BJ (cell line): ENCODE measurements at places on chromosomes 16 and 17.

GRCh38 chr17:4711661-4712181, 1.3 kb downstream of the ARRB2 start:
- DNase-seq: no peak

GRCh38 chr16:58511933-58512815, 3.1 kb upstream of the SETD6 start:
- no peak for DNase-seq

GRCh38 chr16:30032083-30032819, 1.2 kb upstream of the TLCD3B start:
- DNase-seq: no peak

GRCh38 chr17:78355045-78355641, 4.7 kb downstream of the SOCS3 start:
- DNase-seq: no peak

GRCh38 chr17:55710829-55711496, 11.7 kb downstream of the TMEM100 start:
- DNase-seq: no peak

DNA sequence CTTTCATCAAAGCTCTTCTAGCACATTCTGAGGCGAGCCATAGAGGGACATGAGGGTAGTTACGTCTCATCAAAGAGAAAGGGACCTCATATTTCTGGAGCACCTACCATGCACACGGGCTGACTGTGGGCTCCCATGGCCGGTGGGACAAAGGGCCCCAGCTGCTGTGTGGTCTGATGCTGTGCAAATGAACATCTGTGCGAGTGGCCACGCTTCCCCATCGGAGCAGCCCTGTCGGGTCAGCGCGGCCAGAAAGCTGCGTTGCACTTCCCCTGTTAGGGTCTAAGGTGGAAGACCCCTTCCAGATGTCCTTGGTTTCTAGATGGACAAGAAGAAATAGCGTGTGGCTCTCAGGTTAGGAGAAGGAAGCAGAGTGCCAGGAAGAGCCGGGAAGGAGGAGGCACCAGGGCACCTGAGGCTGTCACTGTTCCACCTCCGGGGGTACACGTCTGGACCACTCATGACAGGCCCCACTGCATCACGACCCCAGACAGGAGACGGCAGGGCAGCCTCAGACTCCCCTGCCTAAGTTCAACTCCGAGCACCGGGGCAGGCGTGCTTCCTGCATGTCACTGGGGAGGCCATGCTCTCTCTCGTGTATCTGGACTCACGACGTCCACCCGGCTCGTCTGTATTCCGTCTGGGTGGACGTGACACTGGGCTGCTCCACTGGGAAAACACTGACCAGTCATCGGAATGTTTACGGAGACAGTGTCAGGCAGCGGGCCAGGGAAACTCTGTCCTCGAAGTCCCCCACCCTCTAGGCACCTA, 8.5 kb upstream of the BAIAP2 start:
- DNase-seq: no peak

DNA sequence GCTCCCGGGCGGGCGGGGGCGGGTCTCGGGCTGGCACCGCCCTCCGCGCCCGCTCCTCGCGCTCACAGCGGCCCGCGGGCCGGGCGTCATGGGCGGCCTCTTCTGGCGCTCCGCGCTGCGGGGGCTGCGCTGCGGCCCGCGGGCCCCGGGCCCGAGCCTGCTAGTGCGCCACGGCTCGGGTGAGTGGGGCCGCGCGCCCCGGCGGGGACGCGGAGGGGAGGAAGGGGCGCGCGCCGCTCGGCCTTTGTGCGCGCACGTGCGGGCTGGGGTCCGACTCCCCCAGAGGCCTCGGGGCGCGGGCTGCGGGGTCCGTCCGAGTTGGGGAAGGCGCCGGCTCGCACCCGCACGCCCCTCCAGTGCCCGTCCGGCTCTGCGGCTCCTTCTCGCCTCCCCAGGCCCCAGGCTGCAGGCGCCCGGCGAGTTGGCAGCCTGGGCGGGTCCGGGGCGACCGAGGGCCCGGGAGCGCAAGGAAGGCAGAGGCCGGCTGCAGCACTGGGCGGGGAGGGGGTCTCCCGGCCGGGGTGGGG, at the start of gene NME4:
Gene NME4 (plus strand): TSS at position 65 of the 527 bp plus-strand sequence. CDS start 24 bp downstream, at position 89.
- DNase-seq: no peak

DNA sequence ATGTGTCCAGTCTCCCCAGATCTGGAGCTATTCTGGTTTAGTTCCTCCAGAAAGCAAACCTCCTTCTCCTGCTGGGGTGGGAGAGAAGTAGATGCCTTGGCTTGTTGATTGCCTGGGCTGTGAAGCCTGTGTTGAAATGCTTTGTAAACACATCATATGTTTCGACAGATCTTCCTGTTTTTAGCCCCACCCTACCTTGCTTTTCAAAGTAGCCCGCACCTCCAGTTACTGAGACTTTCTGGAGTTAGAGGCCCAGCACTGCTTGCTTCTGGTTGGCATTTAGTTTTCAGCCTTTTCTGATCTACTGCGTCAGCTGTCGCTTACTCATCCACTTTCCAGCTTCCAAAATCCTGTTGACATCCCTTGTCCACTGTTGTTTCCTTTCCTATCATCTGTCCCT, 17.9 kb upstream of the NDEL1 start:
- no peak for DNase-seq

- DNase-seq: no peak
These were observed 73.4 kb upstream of the GNG13 start for GRCh38 chr16:873889-874288.

DNA sequence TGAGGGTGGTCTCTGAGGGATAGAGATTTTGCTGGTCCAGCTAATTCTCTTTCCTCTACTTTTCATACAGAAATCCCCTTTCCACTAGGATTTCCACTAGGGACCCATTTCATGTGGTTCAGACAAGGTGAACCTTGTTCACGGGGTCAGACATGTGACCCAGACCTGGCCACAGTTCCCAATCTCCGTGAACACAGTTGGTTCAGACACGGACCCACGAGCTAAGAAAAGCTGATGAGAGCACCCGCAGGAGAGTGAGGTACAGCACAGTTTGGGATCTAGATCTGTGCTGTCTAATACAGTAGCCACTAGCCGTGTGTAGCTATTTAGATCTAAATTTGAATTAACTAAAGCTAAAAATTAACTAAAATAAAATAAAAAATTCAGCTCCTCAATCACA, 88.1 kb downstream of the AXIN2 start:
- no peak for DNase-seq

DNA sequence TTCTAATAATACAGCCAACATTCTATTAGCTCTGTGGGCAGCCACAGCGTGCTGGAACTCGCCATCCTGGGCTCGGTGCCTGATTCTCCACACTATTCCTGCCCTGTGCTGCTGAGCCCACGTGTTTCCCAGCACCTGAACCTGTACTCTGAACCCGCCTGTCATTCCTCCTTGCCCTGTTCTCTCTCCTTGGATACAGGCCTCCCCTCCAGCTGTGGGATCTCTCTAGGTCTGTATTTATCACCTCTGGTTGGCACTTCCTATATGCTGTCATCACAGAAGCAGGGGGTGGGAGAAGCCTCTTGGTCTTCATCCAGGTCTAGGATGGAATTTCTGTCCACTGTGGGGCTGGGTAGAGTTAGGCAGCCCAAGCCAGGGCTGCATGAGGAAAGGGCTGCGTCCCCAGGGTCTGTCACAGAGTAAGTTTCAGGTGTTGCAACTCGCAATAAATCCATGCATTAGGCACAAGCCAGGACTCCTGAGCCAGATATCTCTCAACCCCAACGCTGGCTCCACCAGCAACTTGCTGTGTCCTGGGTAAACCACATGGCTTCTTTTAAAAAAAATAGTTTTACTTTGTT, 56.0 kb downstream of the ABAT start:
- DNase-seq: no peak

DNA sequence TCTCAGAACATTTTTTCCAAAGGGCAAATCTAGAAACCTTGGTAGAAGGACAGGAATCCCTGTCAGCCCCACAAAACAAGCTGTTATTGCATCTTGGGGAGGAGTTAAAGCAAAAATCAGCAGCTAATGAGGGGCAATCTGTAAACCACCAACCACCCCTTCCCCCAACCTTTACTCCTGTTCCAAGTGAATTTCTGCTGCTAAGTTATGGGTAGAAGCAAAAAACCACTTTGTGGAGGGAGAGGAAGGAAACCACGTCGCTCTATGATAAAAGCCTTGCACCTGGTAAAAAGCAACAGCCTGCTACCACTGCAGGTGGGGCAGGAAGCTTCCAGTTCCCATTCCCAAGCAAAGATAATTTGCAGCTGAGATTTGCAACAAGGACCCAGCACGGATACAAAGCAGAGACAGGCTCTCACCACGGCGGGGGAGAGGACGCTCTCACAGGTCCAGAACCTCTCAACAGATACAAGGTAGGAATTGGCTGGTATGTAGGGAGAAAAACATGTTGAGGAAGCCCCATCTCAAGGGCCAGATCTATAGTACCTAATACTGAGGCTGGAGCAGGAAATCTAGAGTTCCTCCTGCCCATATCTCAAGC, 10.7 kb downstream of the ABCA8 start:
- DNase-seq: no peak

DNA sequence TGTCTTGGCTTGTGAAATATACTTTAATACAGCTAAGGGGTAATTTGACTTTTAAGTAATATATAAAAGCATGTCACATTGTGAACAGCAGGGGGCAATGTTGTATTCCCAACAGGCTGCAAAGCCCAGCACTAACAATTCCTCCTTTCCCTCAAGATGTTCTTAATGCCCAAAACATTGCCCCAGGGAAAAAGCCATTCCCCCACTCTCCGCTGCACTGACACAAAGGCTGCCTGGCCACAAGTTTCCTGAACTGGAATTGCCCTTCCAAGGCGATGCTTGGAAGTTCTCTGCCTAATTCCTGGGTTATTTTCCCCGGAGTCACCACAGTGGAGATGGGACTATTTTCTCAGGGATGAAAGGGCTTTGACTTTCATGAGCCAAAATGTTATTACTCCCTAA, 27.2 kb downstream of the CLEC16A start:
- peak; percentile 79 for DNase-seq

GRCh38 chr17:55384643-55385232, 36.9 kb downstream of the MMD start:
- DNase-seq: no peak

GRCh38 chr16:80530479-80530878, 10.3 kb upstream of the DYNLRB2 start:
- DNase-seq: no peak

DNA sequence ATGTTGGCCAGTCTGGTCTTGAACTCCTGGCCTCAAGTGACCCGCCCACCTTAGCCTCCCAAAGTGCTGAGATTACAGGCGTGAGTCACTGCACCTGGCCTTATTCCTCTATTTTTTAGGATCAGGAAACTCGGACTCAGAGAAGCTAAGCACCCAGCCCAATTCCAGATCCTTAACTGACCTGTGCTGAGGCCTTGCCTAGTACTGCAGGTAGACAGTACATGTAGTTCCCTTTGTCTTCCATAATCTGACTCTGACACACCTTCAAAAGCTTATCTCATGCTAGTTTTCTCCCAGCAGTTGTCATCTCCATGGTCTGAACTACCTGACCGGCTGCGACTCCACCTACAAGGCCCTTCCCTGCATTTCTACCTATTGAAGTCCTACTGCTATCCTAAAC, 65.7 kb upstream of the AXIN2 start:
- DNase-seq: no peak

DNA sequence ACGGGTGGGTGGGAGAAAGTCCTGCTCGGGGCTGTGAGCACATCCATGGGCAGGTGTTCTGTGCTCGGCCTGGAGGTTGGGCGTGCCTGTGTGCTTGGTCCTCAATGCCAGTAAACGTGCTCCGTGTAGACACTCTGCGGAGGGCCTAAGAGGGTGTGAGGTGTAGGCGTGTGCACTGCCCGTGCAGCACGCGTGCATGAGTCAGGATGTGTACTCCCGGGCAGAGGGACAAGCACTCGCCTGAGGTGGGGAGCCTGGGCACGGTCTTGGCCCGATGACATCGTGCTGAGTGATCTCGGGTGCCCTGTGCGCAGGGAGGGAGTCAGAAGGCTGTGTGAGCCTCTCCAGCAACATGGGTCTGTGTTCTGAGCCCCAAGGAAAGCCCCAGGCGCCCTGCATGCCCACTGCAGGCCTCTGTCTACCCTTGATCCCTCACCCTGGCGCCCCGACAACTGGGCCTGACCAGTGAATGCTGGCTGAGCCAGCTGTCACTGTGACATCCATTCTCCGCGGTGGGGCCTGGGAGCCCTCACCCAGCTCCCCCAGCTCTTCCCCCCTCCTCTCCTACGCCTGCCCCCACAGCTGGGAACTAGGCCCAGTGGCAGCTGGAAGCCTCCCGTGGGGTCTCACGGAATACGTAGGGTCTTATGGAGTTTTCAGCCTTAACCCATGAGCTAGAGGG, 23.5 kb upstream of the NXPH3 start:
- DNase-seq: no peak

GRCh38 chr17:81852237-81852636, 8.1 kb downstream of the P4HB start:
- DNase-seq: no peak

DNA sequence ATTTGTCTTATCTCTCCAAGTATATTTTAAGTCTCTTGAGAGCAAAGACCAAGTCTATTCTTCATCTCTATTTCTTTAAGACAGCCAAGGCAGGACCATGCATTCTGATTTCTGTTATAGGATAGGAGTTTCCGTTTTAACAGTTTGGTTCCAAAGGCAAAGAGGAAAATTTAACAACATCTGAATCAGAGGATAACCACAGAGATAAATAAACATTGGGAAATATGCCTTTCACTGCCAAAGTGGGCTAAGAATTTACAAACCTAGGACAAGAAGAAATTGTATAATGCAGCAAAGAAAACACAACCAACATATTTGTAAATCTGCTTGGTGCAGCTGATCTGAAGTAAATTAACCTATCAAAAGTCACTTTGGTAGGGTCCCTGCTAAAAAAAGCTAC, 37.7 kb downstream of the USP32 start:
- peak; percentile 84 for DNase-seq

- DNase-seq: no peak
These were observed 30.1 kb downstream of the ARHGAP17 start for GRCh38 chr16:24984903-24985675.

DNA sequence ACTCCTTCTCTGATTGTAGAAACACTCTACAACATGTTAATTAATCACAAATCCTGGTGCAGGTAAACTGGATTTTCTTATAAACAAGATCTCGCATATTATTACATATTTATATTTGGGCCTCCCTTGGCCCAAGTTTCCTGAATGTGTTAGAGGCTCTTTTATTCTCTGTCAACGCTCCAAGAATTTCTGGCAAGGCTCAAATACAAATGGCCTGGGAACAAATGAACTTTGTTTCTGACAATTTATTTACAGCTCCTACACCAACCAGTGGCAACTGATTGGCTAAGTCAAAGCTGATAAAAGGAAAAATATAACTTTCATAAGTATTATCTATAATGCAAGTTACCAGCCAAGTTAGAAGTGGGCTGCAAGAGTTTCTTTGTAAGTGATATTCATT, 64.9 kb upstream of the CORO6 start:
- no peak for DNase-seq
